ENCODE measurements at places on chromosomes 13 and 19.

GRCh38 chr13:73339086-73339485, 280.3 kb downstream of the KLF5 start:
- DNase-seq: no peak

GRCh38 chr13:67258482-67258881, 28.3 kb upstream of the PCDH9 start:
- DNase-seq: no peak

- no peak for DNase-seq
These were observed 94.6 kb downstream of the KL start for GRCh38 chr13:33110713-33111413.

DNA sequence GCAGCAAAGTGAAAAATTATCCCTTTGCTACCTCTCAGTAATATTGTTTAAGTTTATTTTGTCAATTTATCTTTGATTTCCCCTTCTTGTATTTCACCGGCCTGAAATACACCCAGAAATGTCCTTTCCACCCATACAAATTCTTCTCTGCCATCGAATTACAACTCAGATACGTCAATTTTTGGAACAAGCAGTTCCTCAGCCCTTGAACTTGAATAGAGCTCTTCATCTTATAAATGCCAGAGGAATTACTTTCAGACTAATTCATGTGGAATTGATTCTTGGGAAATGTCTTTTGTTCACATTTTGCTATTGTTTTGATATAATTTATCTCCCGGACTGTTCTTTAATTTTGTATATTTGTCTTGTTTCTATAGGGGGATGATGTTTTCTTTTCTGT, 1359.3 kb upstream of the MIR17HG start:
- no peak for DNase-seq

DNA sequence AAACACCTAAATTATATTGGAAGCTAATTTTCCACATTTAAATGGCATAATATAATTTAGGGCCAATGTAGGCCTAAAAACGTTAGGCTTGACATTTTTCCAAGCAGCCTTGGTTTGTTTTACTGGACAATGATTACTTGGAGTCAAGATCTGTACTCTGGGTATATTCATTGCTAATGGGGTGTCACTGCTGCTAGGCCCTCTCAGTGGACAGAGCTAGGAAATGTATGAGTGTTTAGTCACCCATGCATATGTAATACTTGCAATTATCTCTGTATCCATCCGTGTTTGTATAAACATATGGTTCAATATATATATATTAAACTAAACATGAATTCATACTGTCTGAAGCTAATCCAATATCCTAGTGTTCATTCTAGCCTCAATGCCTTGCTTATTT, 598.1 kb downstream of the DCT start:
- DNase-seq: no peak

DNA sequence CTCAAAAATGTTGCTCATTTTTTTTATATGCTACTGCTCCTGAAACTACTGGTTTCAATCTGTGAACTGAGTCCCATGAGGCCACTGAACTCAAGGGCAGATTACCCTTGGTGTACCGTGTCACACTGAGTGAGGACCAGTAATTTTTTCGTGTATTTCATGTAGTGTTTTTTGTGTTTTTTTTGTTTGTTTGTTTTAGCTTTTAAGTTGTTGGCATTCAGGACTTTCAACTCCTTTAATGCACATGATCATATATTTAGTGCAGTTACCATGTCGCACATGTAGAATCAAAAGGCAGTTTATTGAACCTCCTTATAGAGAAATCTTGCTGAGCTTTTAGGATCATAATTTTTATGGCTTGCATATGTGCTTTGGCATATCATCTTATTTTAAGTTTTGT, 58.0 kb downstream of the TPT1 start:
- DNase-seq: no peak

DNA sequence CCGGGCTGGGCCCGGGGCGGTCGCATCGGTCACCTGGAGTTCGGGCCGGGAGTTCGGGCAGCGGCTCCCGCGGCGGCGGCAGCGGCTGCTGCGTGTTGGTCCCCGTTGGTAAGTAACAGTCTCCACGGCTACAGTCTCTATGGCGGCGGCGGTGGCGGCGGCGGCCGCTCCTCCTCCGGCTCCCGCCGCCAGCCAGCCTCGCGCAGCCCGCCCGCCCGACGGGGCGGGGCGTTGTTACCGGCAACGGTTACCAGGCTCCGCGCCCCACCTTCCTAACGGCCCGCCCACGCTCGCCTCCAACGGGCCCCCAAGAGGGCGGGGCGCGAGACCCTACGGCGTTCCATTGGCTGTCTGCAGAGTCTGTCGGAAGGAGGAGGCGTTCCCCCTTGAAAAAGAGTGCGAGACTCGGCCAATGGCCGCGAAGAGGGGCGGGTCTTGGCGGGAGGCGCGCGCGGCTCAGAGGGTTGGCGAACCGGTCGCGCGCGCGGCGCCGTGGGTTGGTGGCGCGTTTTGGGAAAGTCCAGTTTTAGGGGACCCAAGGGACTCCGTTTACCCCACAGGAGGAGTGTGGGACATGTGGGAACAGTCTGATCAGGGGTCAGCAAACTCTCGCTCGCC, at the start of gene RFX2:
RFX2 (minus strand) TSS at position 141 of the 618 bp plus-strand sequence. CDS start 63,004 bp downstream, outside the sequence.
- peak; percentile 99 for DNase-seq

DNA sequence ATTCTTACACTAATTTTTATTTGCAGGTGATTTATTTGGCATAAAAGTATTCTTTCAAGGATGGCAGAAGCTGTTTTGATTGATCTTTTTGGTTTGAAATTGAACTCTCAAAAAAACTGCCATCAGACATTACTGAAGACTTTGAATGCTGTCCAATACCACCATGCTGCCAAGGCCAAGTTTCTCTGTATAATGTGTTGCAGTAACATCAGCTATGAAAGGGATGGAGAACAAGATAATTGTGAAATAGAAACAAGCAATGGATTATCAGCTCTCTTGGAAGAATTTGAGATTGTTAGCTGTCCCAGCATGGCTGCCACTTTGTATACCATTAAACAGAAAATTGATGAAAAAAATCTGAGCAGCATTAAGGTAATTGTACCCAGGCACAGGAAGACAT, 1.2 kb downstream of the LACC1 start:
- no peak for DNase-seq

GRCh38 chr13:30618186-30618929, 638 bp downstream of the USPL1 start:
- DNase-seq: no peak

GRCh38 chr13:38394777-38395496, 45.3 kb downstream of the UFM1 start:
- no peak for DNase-seq

DNA sequence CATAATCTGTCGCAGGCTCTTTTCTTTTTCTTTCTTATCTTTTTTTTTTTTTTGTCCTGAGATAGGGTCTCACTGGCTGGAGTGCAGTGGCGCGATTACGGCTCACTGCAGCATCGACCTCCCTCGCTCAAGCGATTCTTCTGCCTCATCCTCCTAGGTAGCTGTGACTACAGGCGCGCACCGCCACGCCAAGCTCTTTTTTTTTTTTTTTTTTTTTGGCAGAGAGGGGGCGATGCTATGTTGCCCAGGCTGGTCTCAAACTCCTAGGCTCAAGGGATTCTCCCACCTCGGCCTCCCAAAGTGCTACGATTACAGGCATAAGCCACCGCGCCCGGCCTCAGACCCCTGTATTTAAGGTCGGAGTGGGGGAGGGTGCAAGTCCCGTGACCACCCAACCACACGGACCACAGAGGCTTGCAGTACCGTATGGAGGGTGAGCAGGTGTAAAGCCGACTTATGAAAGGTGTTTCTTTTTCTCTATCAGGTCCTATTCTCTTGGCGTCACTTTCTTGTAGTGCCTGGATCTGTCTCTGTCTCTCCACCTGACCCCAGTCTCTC, 2.0 kb downstream of the PHLDB3 start:
- DNase-seq: no peak

DNA sequence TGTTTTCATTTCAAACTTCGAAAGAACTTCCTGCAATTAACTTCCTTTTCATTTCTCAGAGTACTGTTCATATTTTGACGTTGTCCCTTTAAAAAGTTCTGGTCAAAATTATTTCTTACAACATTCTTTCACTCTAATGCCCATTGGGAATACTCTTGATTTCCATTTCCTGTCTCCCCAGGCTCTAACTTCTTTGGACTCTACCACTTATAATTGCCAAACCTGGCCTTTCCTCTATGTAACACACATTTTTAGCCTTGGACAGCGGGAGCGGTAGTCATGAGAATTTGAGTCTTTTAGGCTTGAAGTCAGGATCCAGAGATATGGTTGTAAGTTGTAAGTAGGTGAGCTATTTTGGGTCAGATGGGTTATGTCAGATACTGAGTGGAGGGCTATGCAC, 163.5 kb upstream of the SPRY2 start:
- no peak for DNase-seq
